ENCODE measurements at places on chromosomes 3 and 15.

- DNase-seq, result no peak
- no peaks in the 10 kb centered on the region for H3K36me3 ChIP-seq
- no peak overlapping the region for H3K27ac ChIP-seq
- H3K4me1 ChIP-seq, result no peaks in the 10 kb centered on the region
- H3K27me3 ChIP-seq, result no peaks in the 10 kb centered on the region
Observed at GRCh38 chr3:33360136-33360825, 79.9 kb downstream of the UBP1 start.

GRCh38 chr3:50089609-50089945 lies 858 bp downstream of the RBM5 start:
- peak overlapping the region; percentile 97 for H3K4me3 ChIP-seq
- H3K27ac ChIP-seq, result peak overlapping the region; percentile 100
- peaks cover 8% of the 10 kb centered on the region for H3K27me3 ChIP-seq
- peaks cover 20% of the 10 kb centered on the region for H3K36me3 ChIP-seq
- H3K4me1 ChIP-seq, result peaks cover 10% of the 10 kb centered on the region

- H3K4me3 ChIP-seq, result no peak overlapping the region
- no peaks in the 10 kb centered on the region for H3K36me3 ChIP-seq
- no peak for DNase-seq
- no peak overlapping the region for H3K27ac ChIP-seq
- H3K4me1 ChIP-seq, result peaks cover 8% of the 10 kb centered on the region
Observed at GRCh38 chr15:60116456-60117089, 112.5 kb downstream of the FOXB1 start.

DNA sequence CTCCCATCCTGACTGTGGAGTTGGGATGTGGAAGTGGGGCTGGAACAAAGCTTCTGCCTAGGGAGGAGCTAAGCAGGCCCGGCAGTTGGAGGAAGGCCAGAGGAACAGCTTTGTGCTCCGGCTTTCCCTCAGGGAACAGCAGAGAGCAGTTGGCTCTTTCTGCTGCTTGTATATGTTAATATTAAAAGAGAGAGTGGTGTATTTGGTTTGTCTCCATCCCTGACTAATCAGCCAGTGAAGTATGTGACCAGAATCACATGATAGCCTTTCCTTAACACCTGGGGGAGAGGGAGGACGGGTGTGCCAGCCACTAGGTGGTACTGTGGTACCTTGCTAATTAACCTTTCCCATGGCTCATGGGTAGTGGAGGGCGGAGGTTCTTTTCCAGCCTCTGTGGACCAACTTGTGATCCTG lies 10.0 kb downstream of the EIF2B5 start:
- H3K27me3 ChIP-seq, result peaks cover 3% of the 10 kb centered on the region
- H3K4me3 ChIP-seq, result no peak overlapping the region
- peak; percentile 40 for DNase-seq
- peaks cover 7% of the 10 kb centered on the region for H3K4me1 ChIP-seq
- peak overlapping the region; percentile 53 for H3K27ac ChIP-seq

DNA sequence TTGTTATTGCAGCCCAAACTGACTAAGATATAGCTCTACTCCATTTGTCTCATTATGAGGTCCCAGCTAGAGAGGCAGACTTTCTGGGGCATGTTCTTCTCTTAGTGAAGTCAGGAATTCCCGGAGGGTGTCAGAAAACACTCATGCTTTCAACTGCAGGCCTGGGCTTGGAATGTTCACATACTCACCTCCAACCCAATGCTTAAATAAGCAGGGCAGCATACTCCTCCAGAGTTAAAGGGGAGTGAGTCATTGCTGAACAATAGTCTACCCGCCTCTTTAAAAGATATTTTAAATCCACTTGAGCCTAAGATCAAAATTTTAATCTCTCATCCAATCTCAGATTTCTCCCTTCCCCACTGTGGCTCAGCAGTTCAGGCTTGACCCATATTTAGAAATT lies 167.8 kb upstream of the DPH6 start:
- H3K27ac ChIP-seq, result no peak overlapping the region
- no peaks in the 10 kb centered on the region for H3K36me3 ChIP-seq
- H3K4me3 ChIP-seq, result no peak overlapping the region
- DNase-seq, result no peak

DNA sequence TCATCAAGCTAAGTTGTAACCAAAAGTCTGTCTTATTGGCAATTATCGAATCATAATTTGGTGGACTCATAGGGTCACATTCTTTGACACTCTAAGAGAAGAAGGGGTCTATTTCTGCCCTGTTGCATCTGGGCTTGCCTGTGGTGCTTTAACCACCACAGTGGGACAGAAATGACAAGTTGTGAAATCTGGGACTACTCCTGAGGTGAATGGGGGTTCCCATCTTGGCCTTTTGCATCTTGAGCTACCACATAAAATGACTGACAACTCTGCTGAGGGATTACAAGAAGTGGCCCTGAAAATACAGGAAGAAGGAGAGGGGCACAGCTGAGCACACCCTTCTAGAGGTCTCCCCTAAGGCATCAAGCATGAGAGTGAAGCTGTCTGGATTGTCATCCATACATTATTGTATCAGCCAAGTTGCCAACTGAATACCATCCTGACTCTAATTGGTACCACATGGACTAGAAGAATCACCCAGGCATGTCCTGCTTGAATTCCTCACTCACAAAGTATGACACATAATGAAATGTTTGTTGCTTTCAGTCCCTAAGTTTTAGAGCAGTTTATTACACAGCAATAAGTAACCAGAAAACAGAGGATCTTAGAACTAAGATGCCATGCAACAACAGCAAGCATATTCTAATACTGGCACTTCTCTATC lies 306.5 kb downstream of the ROBO1 start:
- no peaks in the 10 kb centered on the region for H3K27me3 ChIP-seq
- H3K4me1 ChIP-seq, result no peaks in the 10 kb centered on the region
- no peaks in the 10 kb centered on the region for H3K36me3 ChIP-seq
- no peak overlapping the region for H3K4me3 ChIP-seq
- no peak overlapping the region for H3K27ac ChIP-seq
- DNase-seq, result no peak

- no peak for DNase-seq
- no peaks in the 10 kb centered on the region for H3K27me3 ChIP-seq
- H3K27ac ChIP-seq, result no peak overlapping the region
- no peak overlapping the region for H3K4me3 ChIP-seq
Observed at GRCh38 chr3:135991621-135992020, 26.1 kb downstream of the PPP2R3A start.

- peaks cover 5% of the 10 kb centered on the region for H3K4me1 ChIP-seq
- no peak for DNase-seq
- H3K27me3 ChIP-seq, result no peaks in the 10 kb centered on the region
Observed at GRCh38 chr15:48435321-48435720, 104.1 kb downstream of the DUT start.

DNA sequence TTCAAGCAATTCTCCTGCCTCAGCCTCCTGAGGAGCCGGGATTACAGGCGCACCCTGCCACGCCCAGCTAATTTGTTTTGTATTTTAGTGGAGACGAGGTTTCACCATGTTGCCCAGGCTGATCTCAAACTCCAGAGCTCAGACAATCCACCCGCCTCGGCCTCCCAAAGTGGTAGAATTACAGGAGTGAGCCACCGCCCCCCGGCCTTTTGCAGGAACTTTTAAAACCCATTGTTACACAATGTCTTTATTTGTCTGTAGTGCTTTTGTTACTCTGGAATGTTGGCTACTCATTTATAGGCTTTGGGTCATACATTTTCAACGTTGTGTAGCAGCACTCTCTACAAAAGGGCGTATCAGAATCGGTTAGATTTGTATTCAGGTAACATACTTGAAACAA lies 499.1 kb downstream of the ROBO2 start:
- DNase-seq, result no peak
- H3K27me3 ChIP-seq, result no peaks in the 10 kb centered on the region
- H3K36me3 ChIP-seq, result peaks cover 5% of the 10 kb centered on the region
- peaks cover 28% of the 10 kb centered on the region for H3K4me1 ChIP-seq
- no peak overlapping the region for H3K4me3 ChIP-seq

- H3K36me3 ChIP-seq, result no peaks in the 10 kb centered on the region
- no peak overlapping the region for H3K4me3 ChIP-seq
- no peak for DNase-seq
- no peak overlapping the region for H3K27ac ChIP-seq
- H3K27me3 ChIP-seq, result no peaks in the 10 kb centered on the region
Observed at GRCh38 chr15:98164571-98164970, 204.1 kb downstream of the ARRDC4 start.

GRCh38 chr15:79028411-79028964 lies 62.1 kb downstream of the RASGRF1 start:
- peaks cover 6% of the 10 kb centered on the region for H3K27me3 ChIP-seq
- peak; percentile 69 for DNase-seq
- peaks cover 13% of the 10 kb centered on the region for H3K36me3 ChIP-seq

DNA sequence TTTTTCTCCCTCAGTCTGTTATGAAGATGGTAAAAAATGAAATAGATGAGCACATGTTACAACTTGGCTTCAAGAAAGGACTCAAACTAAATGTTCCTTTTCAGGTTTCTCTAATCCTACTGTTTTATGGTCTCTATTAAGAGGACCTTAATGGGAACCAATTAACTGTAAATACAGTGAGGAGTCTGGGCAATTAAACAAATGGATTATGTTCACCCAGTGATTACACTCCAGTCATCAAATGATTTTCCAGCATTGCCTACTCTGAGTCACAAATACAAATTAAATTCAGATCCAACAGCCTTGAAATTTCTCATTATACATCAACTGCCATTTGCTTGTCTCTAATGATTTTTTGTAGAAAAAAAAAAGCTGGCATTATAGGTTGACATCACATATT lies 129.2 kb downstream of the NEK10 start:
- no peaks in the 10 kb centered on the region for H3K36me3 ChIP-seq
- peaks cover 4% of the 10 kb centered on the region for H3K27me3 ChIP-seq

- no peak overlapping the region for H3K4me3 ChIP-seq
- no peaks in the 10 kb centered on the region for H3K4me1 ChIP-seq
- H3K27me3 ChIP-seq, result peaks cover 4% of the 10 kb centered on the region
- DNase-seq, result no peak
- peaks cover 4% of the 10 kb centered on the region for H3K36me3 ChIP-seq
Observed at GRCh38 chr3:195450731-195451229, 8.0 kb upstream of the ACAP2 start.

- peaks cover 23% of the 10 kb centered on the region for H3K36me3 ChIP-seq
- peaks cover 49% of the 10 kb centered on the region for H3K4me1 ChIP-seq
- H3K27me3 ChIP-seq, result peaks cover 20% of the 10 kb centered on the region
- peak; percentile 51 for DNase-seq
- H3K4me3 ChIP-seq, result peak overlapping the region; percentile 99
Observed at GRCh38 chr15:43516801-43517353, 531 bp upstream of the MAP1A start.

GRCh38 chr3:65809641-65810150 lies 229.0 kb downstream of the MAGI1 start:
- H3K36me3 ChIP-seq, result peaks cover 11% of the 10 kb centered on the region
- H3K4me3 ChIP-seq, result no peak overlapping the region
- no peak overlapping the region for H3K27ac ChIP-seq
- DNase-seq, result no peak
- H3K27me3 ChIP-seq, result no peaks in the 10 kb centered on the region

GRCh38 chr15:45664451-45664850 lies 29.6 kb downstream of the SQOR start:
- DNase-seq, result no peak
- no peak overlapping the region for H3K4me3 ChIP-seq
- H3K36me3 ChIP-seq, result no peaks in the 10 kb centered on the region
- no peaks in the 10 kb centered on the region for H3K27me3 ChIP-seq
- no peak overlapping the region for H3K27ac ChIP-seq

DNA sequence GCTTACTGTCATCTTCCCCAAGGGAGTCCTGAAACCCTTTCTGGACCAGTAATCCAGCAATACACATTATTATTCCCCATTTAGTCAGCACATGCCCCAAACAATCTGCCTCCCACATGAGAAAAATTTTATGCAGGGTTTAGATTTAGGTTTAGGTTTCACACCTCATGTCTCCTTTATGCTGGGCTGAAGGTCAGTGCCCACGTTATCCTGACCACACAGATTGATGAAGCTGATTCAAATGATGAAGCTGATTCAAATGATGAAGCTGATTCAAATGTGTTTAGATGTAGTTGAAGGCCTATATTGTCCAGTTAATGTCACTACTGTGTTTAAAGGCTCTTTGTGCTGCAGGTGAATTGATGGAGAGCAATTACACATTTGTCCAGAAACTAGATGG lies 18.1 kb upstream of the ZBED2 start:
- H3K36me3 ChIP-seq, result no peaks in the 10 kb centered on the region
- DNase-seq, result no peak
- H3K4me1 ChIP-seq, result no peaks in the 10 kb centered on the region
- H3K27me3 ChIP-seq, result peaks cover 3% of the 10 kb centered on the region

GRCh38 chr3:124510290-124510689 lies 220.0 kb upstream of the UMPS start:
- peaks cover 10% of the 10 kb centered on the region for H3K27me3 ChIP-seq
- H3K4me3 ChIP-seq, result no peak overlapping the region
- H3K4me1 ChIP-seq, result peaks cover 3% of the 10 kb centered on the region
- DNase-seq, result no peak

GRCh38 chr15:91968610-91969009 lies 115.1 kb downstream of the SLCO3A1 start:
- H3K4me3 ChIP-seq, result no peak overlapping the region
- no peak for DNase-seq
- peaks cover 1% of the 10 kb centered on the region for H3K36me3 ChIP-seq
- no peak overlapping the region for H3K27ac ChIP-seq
- peaks cover 6% of the 10 kb centered on the region for H3K27me3 ChIP-seq

DNA sequence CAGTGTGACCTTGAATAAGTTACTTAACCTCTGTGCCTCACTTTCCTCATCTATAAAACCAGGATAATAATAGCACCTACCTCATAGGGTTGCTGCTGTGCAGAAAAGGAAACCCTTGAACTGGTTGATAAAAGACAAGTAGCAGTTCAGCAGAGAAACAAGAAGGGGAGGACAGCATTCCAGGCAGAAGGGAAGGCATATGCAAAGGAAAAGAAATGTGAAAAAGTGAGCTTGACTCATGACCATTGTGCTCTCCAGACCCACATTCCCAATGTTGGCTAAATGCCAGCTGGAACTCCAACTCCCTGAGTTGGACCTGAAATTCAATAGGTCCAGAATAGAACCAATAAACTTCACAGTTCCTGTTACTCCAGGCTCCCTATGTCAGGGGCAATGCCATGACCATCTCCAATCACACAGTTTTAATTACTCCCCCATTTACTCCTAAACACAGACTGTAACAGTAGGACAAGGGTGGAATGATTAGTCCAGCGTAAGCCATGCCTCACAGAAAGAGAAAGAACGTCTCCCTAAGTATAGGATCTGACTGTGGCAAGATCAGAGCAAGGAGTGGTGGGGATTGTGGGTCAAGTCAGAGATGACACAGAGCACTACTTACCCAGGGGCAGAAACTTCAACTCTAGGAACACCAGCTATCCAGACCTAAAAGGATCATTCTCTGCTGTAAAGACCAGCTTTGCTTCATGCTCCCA lies 26.9 kb downstream of the PRKAR2A start:
- H3K36me3 ChIP-seq, result no peaks in the 10 kb centered on the region
- H3K27ac ChIP-seq, result no peak overlapping the region
- H3K4me3 ChIP-seq, result no peak overlapping the region
- no peaks in the 10 kb centered on the region for H3K27me3 ChIP-seq
- no peak for DNase-seq

Data from glutamatergic neuron (in vitro differentiated cells).